ENCODE measurements at places on chromosomes 2 and 18.

- no peak for DNase-seq
These were observed 63.4 kb downstream of the OLA1 start for GRCh38 chr2:174184915-174185314.

DNA sequence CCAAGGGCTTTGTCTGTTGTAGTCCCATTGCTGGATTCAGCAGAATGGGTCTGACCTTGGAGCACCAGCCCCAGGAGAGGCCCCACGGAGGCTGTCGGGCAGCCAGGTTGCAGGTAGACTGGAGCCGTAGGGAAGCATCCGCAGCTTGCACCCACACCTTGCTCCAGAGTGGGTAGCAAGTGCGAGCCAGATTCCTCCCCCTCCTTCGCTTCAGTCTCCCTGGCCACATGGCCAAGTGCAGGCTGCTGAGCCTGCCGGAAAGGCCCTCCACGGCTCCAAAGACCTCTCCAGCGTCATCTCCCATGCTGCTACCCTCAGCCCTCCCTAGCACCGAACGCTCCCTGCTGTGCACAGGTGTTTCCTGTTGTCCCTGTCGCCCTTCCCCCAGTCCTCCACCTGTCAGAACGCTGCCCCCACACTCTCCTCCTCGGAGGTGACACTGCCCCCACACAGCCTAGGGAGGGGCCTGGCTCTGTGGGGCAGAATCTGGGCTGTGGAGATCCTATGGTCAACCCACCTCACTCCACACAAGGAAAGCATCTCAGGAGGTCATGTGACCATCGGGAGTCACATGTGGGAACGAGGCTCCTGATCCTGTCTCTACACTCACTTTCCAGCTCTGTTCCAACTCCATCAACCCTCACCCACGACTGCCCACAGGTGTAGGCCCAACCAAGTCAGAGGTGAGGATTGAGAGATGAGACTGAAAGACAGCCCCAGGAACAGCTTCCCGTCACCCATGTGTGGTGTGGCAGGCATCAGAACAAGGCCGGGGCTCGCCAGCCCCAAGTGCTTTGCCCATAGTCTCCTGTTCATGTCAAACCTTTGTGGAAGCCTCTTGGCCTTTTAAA, 8.3 kb downstream of the KCNF1 start:
- DNase-seq = no peak

DNA sequence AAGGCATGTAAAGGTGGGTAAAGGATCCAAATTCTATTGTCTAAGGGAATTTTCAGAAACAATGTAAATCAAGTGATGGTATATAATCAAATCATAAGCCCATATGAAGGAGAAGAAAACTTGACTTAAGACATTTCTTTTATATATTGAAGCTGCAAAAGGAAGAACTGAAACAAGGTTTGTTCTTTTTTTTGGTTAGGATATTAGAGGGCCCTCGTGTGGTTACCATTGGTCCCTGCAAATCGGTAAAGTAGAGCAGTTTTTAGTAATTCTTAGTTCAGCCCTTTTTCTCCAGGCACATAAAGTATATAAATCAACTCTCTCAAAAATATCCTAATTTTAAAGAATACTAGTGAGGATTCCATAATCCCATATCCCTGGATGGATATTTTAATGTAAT, 105.6 kb upstream of the STK17B start:
- DNase-seq = peak; percentile 55

DNA sequence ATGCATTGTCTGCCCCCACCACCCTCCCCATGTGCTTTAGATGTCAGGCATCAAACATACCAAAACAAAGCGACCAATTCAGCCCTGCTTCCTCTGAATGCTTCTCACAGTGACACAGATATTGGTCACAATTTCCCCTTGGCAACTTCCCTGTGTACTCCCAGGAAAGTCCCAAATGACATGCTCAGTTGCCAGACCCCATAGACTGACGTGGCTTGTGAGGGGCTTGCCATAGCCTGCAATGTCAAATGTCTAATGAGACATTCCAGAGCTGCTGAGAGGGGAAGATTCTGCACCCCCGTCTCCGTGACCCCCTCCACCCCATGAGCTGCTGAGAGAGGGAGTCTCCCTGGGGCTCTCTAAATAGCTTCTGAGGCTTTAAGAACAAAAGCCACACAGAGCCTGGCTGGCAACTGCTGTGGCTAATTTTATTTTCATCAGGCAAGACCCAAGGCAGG, 47.3 kb downstream of the RFTN2 start:
- no peak for DNase-seq

DNA sequence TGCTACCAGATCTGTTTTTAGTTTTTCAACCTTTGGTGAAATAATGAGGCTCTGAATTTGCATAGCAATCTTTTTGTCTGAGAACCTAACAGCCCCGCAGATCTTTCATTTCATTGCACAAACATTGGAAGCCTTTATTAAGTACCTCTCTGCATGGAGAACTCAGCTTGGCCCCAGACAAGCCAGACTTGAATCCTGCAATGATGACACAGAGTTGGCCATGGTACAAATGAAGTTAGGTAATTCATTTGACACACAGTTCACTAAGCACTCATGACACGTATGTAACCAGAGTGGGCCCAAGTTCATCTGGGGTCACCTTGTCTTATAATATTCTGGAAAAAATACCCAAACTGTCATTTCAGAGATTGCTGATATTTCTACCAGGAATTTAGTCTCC, 439.1 kb upstream of the ID2 start:
- no peak for DNase-seq

DNA sequence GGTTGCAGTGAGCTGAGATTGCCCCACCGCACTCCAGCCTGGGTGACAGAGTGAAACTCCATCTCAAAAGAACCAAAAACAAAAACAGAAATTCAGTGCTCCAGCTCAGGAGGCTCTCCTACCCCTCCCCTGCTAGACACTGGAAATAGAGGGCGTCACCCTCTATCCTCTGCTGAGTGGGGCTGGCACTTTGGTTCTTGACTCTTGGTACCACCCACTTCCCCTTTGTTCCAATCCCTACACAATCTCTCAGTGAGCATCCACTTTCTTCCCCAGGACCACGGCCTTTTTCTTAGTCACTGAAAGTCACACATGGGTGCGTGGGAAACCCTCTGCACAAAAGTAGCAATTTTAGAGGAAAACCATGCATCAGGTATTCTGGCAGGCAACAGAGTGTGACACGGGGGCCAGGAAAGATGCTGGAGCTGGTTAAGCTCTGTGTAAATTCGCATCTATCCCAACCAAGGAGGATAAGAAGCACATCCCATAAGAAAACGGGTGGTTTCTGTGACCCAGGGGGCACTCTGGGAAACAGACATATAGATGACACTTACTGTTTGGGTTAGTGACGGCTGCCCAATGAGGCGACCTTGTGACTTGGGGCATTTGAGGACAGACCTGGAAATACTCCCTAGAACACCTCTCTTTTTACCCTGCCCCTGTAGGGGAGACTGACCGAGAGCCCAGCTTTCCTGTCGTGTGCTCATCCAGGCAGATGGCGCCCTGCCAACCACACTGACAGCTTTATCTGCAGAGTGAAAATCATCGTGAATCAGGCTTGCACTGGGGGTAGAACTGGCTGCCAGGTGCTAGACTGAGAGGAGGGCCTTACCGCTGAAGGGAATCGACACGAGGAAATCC, 7.7 kb downstream of the HJURP start:
- DNase-seq = no peak

DNA sequence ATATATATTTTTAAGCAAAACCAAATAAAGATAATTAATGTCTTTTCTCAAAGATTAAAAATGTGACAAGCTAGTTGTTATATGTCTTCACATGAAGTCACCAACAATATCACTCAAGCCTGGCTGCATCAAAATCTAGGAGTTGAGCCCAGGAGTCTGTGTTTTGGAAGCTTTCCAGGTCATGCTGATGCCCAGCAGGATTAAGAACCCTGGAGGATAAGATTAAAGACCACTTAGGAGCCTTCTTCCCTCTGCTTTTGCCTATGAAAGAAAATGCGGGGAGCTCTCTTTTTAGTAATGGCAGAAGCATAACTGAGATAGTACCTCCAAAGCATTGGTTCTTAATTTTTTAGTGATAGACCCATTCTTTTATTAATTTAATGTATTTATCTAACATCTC, 157.4 kb downstream of the ASXL3 start:
- DNase-seq = no peak

DNA sequence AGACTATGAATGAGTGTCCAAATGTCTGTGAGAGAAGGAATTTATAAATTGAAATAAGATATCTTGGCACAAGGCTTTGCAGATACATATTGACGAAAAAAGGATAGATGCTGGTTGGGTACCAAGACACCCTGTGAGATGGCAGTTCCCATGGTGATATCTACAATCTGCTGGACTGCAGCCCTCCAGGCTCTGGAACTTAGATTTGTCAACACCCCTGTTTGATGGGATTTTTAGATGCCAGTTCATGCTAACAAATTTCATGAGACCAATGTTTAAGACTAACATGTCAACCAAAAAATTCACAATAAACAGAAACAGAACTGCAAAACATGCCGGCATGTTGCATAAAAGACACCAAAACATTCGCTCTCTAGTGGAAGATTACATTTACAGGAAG, 400.3 kb upstream of the CNTNAP5 start:
- DNase-seq = no peak

- DNase-seq = no peak
These were observed 3.8 kb upstream of the PTPN4 start for GRCh38 chr2:119755906-119756305.

DNA sequence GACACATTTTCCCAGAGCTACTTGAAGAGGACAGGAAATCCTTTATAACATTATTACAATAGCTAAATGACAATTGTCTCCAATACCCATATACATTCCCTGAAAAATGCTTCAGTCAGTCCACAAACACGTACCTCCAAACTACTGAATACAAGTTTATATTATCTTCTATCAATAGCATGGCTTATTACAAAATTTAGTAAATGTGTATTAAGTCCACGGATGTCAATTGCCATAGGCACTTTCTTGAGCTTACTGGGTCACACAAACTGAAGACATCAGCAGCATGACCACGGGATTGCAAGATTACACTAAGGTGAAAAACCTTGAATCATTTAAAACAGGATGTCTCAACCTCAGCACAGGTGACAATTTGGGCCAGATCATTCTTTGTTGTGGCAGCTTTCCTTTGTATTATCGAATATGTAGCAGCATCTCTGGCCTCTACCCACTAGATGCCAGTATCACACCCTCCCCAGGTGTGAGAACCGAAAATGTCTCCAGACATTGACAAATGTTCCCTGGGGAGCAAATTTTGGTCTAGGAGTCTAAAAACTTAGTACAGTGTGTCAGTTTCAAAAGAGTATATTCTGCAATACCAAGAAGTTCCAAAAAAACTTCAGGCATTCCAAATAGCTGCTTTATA, 1.4 kb downstream of the MBD2 start:
- DNase-seq = peak; percentile 66

- DNase-seq = no peak
These were observed 1.7 kb downstream of the TNFRSF11A start for GRCh38 chr18:62326646-62327348.

- no peak for DNase-seq
These were observed 50.5 kb downstream of the ADD2 start for GRCh38 chr2:70717431-70718038.

GRCh38 chr2:48016225-48017019, 110.1 kb upstream of the FBXO11 start:
- DNase-seq = no peak

DNA sequence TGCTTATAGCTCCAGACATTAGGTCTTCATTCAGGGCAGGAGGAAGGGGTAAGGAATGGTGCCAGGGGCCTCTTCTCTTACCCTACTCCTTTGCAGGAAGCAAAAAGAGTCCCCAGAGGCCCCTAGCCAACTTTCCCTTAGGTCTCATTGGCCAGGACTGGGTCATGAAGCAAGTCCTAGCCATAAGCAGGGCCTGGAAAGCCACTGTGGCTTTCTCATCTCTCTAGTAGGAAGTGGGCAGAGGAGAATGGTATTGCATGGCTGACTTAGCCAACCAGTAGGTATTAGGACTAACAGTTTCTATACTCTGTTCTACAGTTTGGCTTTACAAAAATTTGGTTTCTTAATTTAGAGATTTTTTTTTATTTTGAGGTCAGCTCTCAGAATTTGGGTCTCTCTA, 4.8 kb downstream of the FAM228A start:
- DNase-seq = no peak

DNA sequence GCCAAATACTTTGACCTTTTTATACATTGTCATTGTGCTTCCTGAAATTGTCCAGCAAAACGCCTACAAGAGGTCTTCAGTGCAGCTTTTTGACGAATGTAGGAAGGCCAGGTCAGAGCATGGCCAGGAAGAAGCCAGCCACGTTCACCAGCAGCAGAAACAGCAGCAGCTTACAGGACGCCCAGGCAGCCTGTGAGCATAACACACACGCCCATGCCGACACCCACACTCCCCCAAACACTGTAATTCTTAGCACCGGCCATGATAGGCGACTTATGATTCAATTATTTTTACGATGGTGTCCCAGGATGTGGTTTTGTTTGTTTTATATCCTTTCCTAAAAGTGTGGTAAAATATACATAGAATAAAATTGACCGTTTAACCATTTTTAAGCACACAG, 249.1 kb upstream of the SALL3 start:
- no peak for DNase-seq

DNA sequence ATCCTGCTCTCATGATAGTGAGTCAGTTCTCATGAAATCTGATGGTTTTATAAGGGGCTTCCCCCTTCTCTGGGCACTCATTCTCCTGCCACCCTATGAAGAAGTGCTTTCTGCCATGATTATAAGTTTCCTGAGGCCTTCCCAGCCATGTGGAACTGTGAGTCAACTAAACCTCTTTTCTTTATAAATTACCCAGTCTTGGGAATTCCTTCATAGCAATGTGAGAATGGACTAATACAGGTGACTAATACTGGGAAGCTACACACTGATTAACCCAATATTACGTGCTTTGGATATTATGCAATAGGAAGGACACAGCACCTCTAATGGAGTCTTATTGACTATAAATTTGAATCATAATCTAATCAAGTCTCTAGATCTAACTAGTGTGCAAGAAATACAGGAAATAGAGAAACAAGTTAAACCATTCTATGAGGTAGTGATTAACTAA, 107.2 kb upstream of the ETAA1 start:
- no peak for DNase-seq

- DNase-seq = no peak
These were observed at the start of gene GALR1 for GRCh38 chr18:77249569-77250500. TSS of gene GALR1 (plus strand) at chr18:77249848. CDS start at chr18:77250549, 701 bp downstream.

- no peak for DNase-seq
These were observed 473.7 kb upstream of the SALL3 start for GRCh38 chr18:78505851-78506461.
